ENCODE measurements at places on chromosomes 3 and 15.

DNA sequence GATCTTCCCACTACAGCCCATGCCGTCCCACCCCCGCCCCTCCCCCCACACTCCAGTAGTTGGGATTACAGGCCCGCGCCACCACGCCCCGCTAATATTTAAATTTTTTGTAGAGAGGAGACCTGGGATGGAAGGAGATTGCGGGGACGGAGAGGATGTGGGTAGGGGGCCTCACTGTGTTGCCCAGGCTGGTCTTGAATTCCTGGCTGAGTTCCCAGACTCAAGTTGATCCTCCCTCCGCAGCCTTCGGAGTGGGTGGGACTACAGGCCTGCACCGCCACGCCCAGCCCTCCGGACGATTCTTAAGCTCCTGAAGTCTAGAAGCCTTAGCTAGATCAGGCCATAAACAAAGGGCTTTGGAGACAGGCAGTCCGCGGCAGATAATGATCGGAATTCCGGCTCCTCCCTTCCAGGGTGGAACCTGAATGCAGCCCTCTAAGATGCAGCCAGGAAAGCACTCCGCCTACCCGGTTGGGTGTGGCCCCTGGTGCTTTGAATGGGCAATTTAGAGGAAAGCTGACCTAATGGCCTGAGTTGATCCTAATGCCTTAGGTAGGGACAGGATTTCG lies at the start of gene DPPA2:
TSS of gene DPPA2 (minus strand) at position 356 of the 569 bp plus-strand sequence. CDS start 1,975 bp downstream, outside the sequence.
- no peak for DNase-seq

DNA sequence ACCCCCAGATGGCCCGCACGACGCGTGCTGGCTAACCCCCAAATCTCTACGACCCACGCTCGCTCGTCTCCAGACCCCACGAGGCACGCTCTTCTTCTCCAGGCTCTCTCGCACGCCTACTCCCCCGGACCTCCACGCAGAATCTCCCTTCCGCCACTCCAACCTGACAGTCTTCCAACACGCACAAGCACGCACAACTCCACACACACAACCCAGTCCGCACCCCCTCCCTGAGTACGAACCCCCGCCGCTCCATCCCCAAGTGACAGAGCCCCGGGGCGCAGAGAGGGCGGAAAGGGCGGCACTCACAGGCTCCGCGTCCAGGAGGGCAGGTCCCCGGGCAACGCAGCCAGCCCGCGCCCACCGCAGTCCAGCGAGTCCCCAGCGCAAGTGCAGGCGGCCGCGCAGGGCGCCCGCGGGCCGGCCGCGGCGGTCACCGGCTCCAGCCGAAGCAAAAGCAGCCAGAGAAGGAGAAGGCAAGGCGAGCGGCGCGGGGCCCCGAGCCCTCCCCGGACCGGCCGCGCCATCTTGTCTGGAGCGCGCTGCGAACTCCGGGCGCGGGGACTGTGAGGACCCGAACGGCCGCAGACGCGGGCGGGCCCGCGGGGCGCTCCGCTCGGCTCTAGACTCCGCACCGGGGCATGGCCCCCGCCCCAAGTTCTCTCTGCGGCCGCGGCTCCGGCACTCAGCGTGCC lies 794 bp downstream of the LRIG1 start:
- peak; percentile 13 for DNase-seq

GRCh38 chr15:28903555-28903954 lies 17.8 kb downstream of the APBA2 start:
- DNase-seq = no peak

- no peak for DNase-seq
Measured at GRCh38 chr3:154384479-154384878, 45.5 kb downstream of the GPR149 start.

DNA sequence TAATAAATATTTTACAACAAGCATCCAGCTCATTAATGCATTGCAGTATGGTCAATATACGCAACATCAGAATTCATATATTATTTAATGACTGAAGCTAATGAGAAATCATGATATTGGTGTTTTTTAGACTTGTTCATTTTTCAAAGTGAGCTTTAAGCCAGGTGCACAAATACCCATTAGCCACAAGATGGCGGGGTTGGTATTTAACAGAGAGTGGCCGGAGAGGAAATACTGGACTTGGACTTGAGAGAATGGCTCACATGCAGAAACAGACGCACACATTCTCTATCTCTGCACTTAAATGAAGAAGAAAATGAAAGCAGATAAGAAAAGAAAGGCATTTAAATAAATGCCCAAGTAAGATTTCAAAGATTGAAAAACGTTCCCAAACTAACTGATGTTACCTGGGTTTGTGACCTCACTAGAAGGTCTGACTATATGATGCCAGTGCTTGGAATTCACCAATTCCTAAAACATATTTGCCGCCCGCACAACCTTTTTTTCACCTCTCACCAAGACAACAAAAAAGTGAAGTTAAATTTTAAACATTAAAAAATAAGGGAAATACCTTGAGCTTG lies 21.2 kb upstream of the CRBN start:
- DNase-seq = peak; percentile 55

- DNase-seq = no peak
Measured at GRCh38 chr3:67529337-67529736, 125.1 kb downstream of the SUCLG2 start.

- peak; percentile 48 for DNase-seq
Measured at GRCh38 chr3:152272771-152273242, 4.1 kb downstream of the MBNL1 start.

DNA sequence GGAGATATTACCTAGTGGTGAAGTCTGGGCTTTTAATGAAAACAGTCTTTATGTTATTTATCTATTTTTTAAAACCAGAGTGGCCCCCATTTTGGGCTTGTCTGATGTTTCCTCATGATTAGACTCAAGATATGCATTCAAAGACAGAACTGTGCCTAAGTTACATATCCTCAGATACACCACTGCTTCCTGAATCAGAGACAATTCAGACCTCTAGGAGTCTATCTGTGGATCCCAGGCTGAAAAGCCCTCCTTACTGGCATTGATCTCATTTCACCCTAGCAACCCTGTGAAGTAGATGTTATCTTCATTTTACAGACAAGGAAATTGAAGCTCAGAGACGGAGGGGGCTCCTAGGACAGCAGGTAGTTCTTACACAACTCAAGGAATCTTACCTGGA lies 16.8 kb upstream of the TGM5 start:
- DNase-seq = no peak

- DNase-seq = no peak
Measured at GRCh38 chr3:139586420-139587017, 47.0 kb upstream of the RBP1 start.

DNA sequence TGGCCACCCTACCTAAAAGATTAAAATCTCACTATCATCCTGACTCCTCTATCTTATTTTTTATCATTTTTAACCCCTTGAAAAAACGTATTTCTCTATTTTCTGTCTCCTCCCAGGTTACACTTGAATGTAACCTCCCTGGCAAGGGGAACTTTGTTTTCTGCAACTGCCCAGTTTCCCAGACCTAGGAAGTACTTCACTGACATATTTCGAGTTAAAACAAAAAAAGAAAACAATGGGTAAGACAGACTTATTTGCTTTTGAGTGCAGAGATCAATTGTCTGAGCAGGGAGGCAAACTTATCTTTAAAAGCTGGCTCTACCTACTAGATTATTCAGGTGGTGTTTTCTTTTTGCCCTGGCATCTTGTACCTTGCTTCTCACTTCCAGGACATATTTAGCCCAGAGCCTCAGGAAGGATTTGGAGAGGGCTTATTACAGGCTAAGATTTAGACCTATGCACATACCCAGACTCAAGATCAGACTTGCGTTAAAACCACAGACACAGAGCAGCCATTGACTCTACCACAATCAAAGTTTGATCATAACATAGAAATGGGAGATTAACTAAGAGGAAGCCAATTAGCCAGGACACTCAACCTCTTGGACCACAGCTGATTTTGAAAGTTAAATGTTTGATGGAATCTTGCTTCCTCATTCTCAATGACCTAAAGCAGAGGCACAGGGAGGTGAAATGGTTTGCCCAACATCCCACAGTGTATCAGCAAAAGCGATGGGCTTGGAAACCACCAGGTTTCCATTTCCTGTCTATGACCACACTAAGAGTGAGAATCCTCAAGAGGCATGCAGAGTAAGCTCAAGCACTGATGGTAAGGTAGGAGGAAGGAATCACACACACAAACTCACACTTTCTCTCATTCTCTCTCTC lies 169.5 kb upstream of the THBS1 start:
- no peak for DNase-seq

DNA sequence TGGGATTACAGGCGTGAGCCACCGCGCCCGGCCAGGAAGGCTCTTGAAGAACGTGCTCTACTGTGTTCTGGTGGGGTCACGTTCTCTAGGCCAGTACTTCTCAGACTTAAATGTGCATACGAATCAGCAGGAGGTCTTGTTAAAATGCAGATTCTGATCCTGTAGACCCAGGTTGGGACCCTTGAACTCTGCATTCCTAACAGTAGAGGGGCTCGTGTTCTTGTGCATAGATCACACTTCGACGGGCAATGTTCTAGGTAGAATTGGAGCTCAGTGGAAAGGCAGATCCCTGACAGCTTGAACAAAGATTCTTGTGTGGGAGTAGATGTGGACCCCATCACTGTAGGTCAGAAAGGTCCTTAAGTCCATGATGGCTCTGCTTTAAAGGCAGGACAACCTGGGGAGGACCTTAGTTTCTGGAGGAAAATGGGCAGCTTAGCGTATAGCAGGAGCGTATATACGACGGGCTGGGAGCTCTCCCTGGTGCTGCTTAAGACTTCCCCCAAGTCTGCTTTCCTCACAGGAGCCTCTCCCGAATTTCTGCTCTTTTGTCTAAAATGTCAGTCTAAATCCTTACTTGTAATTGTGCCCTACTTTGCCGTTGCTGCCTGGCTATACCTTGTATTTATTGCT lies 16.9 kb upstream of the FAM81A start:
- DNase-seq = peak; percentile 22

- no peak for DNase-seq
Measured at GRCh38 chr3:146227486-146227885, 23.4 kb downstream of the PLSCR4 start.

GRCh38 chr15:56934269-56934668 lies 15.8 kb downstream of the TCF12 start:
- DNase-seq = no peak

- no peak for DNase-seq
Measured at GRCh38 chr3:10351013-10351735, 30.3 kb upstream of the SEC13 start.

- no peak for DNase-seq
Measured at GRCh38 chr3:28117598-28117997, 123.8 kb upstream of the CMC1 start.
